ENCODE measurements at places on chromosomes 7 and 10. TPM values are rescaled to one million over a fixed set of nuclear protein-coding genes. Genes with fewer than 3 reads are reported as not detected.
A peak's percentile ranks its signal among the peaks of the same experiment; 100 is the strongest.

DNA sequence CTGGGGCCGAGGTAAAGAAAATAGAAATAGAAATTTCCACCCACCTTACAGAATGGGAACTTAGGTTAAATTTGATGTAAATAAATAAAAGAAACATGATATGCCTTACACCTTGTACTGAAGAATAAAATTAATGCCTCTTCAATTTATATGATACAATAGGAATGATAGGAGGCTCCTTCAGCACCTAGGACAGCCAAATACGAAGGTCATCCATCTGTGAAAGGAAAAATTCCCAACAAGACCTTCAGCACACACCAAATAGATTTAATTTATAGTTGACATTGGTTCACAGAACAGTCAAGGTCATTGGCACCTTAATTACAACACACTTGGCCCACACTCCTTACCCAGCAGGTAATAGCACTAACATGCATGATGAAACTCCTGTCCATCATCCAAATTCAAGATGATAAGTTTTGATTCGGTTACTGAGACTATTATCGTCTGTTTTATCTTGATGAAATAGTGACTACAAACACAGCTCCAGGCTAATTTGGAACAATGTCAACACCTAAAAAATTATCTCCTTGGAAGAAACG, 250.9 kb downstream of the SNX13 start:
- no peak for DNase-seq

DNA sequence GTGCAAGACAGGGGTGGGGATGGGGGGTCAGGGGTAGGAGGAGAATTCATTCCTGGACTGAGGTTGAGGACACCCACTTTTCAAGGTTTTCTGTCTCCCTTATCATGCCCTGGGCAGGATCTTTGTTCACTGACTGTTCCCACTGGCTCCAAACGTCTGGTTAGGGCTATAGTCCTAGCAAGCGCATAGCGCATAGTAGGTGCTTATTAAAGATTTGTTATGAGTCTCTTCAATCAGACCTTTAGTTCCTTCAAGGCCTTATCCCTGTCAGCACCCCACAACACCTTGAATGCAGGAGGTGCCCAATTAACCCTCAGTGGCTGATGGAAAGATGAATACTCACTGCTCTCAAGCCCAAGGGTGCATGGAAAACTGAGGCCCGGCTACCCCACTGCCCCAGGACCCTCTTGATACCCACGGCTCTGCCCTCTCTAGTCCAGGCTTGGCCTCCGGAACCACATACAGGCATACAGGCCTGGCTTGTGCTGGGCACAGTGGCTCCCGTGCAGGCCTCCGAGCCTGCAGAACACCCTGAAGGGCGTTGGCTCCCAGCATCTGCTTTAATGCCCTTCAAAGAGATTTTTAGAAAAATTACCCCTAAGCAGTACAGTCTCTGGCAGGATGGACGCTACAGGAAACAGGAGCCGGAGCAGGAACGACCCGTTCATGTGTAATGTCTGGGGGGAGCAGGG, 177.7 kb downstream of the SH3PXD2A start:
- DNase-seq = no peak

GRCh38 chr7:19248681-19249080, 103.5 kb upstream of the FERD3L start:
- DNase-seq = peak; percentile 68

DNA sequence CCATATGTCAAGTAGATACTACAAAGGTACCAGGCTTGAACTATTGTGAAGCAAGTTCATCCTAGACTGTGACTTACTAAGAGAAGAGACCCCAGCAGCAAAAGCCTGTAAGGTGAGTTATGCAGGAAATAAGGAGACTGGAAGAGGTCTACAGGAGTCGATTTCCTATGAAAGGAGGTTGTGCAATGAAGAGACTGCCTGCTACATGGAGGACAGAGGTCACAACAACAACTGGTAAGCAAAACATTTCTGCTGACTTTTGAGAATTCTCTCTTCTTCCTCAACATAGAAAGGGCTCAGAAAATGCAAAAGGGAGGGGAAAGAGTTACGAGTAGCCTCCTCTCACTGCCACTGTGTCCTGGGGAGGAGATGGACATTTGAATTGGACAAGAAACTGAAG, 42.4 kb downstream of the PDK4 start:
- DNase-seq = peak; percentile 39

GRCh38 chr10:29479981-29480954, 154.5 kb downstream of the SVIL start:
- DNase-seq = no peak

DNA sequence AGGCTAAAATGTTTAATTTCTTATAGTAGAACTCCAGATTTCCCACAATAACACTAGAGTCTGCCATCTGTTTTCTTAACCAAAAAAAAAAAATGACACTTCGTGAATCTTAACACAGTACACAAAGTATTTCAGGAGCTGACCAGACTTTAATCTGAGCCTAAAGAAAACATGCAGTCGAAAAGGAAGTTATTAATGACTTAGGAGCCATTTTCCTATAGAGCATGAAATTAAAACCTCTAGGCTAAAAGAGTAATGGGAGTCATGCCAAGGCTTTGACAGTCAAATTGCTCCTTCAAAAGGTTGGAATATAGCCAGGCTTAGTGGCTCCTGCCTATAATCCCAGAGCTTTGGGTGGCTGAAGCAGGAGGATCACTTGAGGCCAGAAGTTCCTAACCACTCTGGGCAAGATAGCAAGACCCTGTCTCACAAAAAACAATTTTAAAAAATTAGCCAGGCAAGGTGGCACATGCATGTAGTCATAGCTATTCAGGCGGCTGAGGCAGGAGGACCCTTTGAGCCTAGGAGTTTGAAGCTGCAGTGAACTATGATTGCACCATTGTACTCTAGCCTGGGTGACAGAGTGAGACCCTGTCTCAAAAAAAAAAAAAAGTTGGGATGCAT, 13.6 kb downstream of the MICU1 start:
- DNase-seq = peak; percentile 9

Gene VIPR2
- under 0.01 TPM for total RNA-seq

DNA sequence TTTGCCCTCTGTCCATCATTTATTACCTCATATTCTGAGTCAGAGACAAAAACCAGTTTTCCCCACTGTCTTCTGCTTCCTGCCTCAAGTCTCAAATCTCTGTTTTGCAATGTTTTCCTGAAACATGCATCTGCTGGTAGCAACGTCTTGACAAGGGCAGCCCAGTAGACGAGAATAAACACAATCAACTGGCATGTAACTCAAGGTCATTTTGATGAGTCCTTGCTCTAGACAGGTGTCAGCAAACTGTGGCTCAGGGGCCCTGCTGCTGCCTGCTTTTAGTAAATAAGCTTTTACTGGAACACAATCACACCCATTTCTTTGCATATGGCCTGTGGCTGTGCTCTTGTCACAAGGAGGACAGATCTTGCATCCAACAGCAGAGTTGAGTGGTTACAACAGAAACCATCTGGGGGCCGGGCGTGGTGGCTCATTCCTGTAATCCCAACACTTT, 59.8 kb downstream of the ITIH5 start:
- no peak for DNase-seq

GRCh38 chr7:156034397-156034796, 222.1 kb upstream of the SHH start:
- DNase-seq = no peak

Gene LIPF
- total RNA-seq = not detected

Gene OR13A1
- total RNA-seq = not detected

Gene KAT6B
- 37.8 TPM for total RNA-seq

DNA sequence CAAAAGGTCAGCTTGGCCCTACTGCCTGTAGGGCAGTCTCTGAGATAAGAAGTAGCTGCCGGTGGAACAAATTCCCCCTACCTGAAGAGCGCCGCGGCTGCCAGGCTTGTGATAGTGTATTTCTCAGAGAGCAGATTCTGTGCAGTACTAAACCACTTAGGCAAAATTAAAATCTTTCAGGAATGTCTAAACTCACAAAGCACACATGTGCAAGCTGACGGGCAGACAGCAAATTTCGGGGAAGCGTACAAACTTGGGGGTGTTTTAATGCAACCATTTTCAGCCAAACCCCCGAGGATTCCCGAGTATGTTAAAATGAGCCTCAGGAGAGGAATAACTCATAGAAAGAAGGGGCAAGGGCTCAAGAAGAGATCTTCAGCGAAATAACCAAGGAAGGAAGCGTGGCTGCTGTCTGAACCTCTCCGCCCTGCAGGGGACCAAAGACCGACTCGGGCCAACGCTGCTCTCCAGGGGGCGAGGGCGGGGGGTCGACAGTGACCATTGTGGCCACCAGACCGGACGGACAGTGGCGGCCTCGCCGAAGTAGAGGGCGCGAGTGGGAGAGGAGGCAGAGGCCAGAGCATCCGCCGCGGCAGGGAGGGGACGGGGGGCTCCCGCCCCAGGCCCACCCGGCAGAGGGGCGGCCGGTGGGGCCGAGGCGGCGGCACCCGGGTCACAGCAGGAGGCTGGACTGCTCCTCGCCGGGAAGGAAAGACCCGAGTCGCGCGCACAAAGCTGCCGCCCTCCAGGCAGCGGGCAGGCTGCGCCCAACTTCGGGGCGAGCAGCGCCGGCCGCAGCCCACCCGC, 819 bp downstream of the HYCC1 start:
- peak; percentile 28 for DNase-seq

Gene CALML5
- total RNA-seq = not detected

DNA sequence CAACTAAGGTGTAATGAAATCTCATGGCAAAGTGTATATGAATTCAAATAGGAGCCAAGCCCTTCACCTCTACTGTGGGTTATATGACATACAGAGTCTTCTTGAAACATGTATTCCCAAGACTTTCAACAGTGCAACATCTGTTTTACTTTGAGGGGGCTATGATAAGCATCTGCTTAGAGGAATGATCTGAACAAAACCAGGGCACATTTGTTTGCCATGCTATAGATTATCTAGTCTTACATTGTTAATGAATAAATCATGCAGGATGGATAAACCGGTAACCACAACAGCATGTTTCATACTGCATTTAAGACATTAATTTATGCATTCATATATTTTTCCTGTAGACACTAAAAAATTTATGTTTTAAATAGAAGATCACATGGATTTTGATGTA, 1021.9 kb downstream of the LRMDA start:
- no peak for DNase-seq

- no peak for DNase-seq
Measured at GRCh38 chr10:80457554-80458262, 3.6 kb downstream of the TSPAN14 start.

DNA sequence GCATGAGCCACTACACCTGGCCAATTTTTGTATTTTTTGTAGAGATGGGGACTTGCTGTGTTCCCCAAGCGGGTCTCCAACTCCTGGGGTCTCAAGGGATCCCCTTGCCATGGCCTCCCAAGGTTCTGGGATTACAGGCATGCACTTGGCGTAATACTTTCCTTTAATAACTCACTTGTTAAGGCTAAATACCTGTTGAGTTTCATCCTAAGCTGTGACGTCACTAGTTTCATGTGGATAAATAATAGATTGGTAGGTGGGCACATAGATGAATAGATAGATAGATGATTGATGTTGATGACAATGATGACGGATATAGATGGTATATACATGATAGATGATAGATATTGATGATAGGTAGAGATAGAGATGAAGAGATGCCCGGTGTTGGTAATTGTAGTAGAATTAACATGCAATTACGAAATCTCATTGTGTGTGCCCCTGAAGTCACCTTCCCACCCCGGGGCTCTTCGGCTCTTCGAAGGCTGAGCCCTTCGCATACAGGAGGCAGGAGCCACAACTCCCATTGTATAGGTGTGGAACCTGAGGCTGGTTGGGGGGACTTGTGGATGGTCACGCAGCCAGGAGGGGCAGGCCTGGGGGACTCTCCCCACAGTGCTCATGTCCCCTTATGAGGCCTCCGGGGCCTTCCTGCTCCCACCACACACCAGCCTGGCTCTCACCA, 2.6 kb downstream of the GRIFIN start:
- no peak for DNase-seq

Gene LIPK
- total RNA-seq = not detected

Gene C10orf53
- total RNA-seq = not detected

GRCh38 chr10:24989867-24990266, 26.1 kb downstream of the ENKUR start:
- peak; percentile 58 for DNase-seq

DNA sequence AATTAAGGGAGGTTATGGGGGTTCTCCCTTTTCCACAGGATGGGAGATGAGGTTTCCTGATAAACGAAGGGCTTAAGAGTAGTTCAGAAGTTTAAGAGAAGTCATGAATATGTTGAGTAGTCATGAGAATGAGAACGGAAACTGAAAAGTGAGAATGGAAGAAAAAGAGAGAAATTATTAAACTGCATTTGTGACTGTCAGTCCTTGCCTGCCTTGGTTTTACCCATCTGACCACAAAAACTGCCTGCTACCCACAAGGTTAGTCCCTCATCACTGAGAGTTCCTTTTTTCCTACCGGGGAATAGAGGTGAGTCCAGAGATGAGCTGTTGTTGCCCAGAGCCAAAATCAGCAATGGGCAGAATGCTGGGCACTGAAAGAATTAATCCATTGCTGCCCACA, 174.1 kb upstream of the BET1 start:
- no peak for DNase-seq

DNA sequence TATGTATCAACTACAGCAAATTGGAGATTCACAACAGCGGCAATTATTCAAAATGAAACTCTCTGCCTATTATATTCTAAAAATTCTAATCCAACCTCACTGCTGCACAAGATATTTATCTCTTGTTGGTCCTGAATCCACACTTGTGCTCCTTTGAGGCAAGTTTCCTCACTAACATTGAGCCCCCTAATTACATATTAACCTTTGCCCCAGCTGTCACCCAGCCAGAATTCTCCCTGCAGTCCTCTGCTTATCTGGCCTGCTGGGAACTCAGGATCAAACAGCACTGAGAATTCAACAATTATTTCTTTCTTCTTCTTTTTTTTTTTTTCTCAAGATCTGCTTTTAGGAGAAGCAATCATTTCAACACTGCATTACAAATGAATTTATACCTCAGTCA, 21.5 kb upstream of the PLAC9 start:
- DNase-seq = no peak

GRCh38 chr10:44517635-44518034, 132.7 kb upstream of the CXCL12 start:
- DNase-seq = no peak

DNA sequence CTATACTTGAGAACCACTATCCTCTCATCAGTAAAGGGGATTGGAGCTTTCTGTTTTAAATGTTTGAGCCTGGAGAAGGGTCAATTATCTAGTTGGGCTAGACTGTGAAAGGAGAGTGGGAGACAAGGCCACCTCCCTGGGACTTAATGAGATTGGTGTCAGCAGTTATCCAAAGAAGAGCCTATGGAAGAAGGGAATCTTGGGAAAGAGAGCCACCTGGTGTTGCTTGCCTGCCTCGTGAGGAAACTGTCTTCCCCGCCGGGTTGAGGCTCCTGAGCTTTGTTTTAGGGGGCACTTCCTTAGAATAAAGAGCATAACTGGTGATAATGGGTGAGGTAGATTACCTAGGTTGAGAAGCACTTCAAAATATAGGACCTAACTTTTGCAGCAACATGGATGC, 32.0 kb upstream of the ABCB4 start:
- DNase-seq = no peak

DNA sequence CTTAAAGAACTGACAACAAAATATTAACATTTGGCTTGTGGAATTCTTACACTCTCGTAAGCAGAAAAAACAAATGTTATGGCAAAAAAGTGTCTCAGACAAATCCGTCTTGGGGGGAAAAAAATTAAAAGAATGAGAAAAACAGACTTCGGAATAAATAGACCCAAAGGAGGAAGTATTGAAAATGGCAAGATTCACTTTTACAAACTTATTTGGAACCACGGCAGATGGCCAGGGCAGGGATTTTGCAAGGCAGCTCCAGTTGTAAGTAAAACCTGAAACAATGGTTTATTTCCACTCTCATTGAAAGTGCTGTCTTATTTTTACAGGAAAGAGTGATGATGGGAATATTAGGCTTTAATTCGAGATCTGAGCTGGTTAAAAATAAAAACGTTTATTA, 1.5 kb upstream of the ZNF438 start:
- no peak for DNase-seq

Gene SCIN
- 0.17 TPM for total RNA-seq

Gene HYAL4
- total RNA-seq = not detected

Measured in fibroblast of lung (primary cell).